ENCODE measurements at places on chromosomes 12 and 14. TPM values are rescaled to one million over a fixed set of nuclear protein-coding genes. Genes with fewer than 3 reads are reported as not detected.

DNA sequence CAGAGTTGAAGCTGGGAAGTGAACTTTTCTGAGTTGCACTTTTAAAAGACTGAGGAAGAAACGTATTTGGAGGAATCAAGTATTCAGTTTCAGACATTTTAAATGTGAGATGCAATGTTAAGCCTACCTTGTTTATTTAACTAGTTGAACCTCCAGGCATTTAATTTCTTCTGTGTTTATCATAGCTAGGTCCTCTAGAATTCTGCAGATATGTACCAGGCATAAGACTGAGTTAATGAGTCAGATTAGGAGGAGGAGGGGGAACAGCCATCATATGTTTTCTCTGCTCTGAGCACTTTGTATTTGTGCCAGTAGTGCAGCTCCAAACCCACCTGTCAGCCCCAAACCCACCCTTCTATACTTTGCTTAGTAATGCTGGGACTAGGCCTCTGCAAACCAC, 16.4 kb upstream of the SAMD4A start:
- no peak for DNase-seq

DNA sequence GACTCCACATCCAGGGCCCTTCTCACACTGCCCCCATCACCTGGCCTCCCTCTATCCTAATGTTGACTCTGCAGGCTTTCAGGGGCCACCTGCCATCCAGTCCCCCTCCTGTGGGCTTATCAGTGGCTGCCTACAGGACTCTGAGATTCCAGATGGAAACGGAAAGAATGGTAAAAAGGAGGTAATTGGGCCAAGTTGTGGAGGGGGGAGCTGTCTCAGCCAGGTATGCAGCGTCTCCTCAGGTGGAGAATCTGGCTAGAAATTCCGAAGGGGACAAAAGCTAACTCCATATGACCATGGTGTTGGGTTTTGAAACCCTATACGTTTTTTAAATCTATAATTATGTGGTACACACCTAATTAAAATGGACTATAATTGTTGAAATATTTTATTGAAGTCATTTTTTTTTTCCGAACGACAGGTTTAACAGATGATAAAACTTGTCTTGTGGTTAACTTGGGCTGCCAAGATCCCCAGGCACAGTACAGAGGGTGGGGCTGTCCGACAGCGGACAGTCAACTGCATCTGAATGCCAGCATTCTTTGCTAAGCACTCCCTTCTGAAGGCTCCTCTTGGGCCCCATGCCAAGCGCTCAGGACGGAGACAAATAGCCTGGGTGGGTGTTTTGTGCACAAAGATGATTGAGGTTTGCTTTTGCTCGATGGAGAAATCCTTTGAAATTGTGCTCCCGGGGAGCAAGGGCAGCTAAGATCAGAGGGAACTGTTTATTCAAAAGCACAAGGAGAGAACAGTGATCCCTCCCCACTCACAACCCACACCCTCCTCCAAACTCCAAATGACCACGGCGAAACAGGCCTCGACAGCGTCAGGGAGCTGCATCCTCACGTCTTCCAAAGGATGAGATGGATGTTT, 365.6 kb downstream of the BCL11B start:
- no peak for DNase-seq

DNA sequence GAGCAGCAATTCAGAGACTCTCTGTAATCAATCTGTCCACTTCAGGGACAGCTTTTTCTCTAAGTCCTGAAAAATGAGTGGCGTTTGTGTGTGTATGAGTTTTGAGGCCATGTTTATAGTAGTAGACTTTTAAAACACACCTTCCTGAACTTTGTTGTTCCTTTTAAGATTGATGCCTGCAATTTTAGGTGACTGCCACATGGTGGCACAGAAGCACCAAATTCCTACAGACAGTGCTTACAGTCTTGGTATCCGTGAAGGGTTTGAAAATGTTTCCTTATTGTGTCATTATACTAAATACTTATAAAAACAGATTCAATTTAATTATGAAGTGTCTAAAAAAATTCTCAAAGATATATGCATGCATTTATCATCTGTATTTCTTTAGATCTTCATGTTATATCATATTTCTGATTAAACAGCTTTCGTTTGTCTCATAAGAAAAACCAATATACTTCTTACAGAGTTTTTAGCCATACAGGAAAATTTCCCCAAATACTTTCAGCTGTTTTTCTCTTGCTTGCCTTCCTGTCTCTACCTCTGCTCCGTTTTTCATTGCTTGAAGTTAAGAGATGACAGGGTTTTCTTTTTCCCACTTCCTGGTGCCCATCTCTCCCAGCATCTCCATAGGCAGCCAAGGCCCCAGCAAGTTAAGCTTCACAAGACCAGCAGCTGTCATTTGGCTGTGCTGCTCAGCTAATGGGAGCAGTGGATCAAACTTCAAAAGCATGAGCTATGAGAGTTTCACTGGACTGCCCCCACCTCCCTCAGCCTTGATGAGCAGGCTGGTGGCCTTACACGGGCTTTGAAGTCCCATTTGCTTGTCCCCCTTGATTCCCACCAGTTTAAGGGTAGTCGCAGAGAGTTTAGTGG, 259.6 kb downstream of the AKAP6 start:
- DNase-seq, result peak; percentile 54

GRCh38 chr12:24701343-24701742, 247.6 kb downstream of the BCAT1 start:
- no peak for DNase-seq

DNA sequence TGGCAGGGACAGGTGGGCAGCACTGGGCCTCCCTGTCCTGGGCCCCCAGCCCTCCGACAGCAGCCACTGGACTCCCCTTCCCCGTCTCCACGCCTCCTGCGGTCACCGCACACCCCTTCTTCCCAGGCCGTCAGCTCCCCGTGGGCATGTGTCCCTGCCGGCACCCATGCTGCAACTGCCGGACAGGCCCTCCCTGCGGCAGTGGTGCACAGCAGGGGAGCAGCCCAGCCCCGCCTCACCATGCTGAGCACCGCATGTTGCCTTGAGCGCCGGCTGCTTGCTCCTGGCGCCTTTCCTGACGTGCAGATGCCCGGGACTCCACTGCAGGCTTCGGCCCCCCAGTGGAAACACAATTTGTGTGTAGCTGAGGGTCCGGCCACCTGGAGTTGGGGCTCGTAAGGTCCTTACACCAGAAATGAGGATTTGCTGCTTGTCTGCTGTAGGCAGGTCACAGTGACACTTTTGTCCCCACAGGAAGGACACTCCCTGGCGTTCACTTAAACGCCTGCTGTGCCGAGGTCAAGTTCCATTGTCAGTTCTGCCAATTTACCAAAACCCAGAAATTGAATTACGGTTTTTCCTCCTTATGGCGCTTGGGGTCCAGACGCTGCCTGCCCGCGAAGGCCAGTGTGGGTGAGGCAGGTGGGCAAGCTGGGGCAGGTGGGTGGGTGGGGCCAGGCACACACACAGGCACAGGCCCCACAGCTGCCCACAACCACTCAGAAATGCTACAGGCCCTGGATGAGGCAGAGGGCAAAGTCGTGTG, 28.2 kb upstream of the MMP17 start:
- no peak for DNase-seq

KLRK1 gene
- total RNA-seq, result 0.40 TPM

GRCh38 chr14:86915406-86915805, 1077.6 kb downstream of the GALC start:
- no peak for DNase-seq

DNA sequence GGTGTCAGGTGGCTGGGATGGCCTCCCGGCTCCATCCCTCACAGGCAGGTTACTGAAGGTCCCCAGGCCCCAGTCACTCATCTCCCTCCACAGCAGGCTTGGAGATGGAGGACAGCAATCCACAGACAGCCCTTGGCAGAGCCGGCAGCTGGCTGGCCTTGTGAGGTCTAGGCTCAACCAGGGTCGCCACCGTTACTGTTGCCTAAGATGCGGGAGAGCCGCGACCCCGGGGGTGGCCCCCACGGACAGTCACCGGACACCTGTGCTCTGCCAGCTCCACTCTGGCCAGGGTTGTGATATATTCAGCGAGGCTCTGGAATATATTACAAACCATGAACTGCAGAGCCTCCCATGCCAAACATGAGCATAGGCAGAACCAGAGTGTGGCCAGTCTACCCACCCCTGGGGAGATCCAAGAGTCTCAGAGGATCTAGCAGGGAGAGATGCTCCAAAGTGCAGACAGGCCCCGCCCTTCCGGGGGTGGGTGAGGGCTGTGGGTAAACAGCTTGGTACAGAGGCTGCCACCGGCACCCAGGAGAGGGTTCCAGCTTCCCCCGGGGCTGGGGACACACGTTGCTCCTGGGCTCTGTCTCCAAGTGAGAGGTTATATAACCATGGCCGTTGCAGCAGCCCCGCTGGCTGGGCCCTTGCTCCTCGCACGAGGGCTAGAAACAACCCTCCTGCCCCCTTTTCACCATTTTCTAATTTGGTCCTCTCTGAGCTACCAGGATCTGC, 55.9 kb upstream of the DIO3 start:
- DNase-seq, result no peak

DNA sequence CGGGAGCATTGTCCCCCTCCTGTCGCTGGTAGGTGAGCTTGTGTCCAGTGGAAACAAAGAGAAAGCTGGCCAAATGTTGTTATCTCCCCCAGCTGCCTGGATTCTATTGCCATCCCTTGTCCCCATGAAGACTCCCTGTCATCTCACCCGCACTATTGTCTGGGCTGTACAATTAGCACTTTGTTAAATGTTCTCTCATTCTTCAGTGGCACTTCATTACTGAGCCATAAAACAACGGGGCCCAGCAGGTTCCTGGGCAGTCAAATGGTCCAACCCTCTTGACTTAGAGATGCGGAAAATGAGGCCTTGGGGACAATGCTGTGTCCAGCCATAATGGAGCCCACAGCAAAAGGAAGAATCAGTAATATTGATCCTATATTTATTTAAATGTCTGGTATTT, 13.2 kb upstream of the COL2A1 start:
- no peak for DNase-seq

- peak; percentile 80 for DNase-seq
Measured at GRCh38 chr14:93007225-93007997, 84.5 kb downstream of the CHGA start.

GRCh38 chr12:13368431-13368830, 171.9 kb downstream of the EMP1 start:
- no peak for DNase-seq

DNA sequence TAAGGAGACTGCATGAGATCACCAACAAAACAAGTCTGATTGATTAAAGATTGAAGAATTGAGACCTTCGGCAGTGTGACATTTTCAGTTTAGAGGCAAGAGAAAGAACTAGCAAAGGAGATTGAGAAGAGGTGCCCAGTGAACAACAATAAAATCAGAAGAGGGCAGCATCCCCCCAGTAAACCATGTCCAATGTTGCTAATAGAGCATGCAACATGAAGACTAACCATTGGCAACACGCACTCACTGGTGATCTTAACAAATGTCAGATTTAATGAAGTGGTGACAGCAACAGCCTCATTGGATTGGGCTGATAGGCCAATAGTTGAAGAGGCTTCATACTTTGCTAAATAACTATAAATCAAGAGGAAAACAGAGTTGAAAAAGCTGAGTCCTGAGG, 20.7 kb upstream of the TAS2R14 start:
- no peak for DNase-seq

NUAK1 gene
- 6.0 TPM for total RNA-seq

GRCh38 chr14:68510201-68511128, 282.4 kb downstream of the ZFP36L1 start:
- no peak for DNase-seq

ACSS3 gene
- 6.8 TPM for total RNA-seq

PLEKHG7 gene
- not detected for total RNA-seq

GRCh38 chr12:125742413-125742812, 677.2 kb downstream of the AACS start:
- DNase-seq, result no peak

DNA sequence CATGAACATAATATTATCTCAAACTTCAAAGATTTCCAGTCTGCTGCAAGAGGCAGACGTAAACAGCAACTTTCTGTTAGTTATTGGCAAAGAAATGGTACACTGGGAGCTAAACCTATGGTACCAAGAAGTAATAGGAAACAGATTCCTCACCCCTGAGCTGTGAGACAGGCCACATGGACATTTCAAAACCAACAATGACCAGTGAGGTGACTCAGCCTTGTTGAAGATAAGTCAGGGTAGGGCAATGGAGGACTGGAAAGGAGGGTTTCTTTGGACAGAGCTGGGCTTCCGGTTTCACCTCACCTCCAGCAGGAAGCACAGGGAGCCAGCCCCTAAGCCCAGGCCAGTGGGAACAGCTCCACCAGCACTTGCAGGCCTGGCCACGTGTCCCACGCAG, 1320.5 kb downstream of the AACS start:
- DNase-seq, result peak; percentile 64

DNA sequence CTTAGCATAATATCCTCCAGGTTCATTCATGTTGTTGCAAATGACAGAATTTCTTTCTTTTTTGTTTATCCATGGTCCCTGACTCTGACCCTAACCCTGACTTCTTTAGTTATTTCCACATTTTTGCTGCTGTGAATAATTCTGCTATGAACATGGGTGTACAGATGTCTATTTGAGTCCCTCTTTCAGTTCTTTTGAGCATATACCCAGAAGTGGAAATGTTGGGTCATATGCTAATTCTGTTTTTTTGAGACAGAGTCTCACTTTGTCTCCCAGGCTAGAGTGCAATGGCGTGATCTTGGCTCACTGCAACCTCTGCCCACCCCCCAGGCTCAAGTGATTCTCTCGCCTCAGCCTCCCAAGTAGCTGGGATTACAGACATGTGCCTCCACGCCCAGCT, 33.1 kb downstream of the KNTC1 start:
- DNase-seq, result no peak

NYNRIN gene
- total RNA-seq, result 0.06 TPM

DNA sequence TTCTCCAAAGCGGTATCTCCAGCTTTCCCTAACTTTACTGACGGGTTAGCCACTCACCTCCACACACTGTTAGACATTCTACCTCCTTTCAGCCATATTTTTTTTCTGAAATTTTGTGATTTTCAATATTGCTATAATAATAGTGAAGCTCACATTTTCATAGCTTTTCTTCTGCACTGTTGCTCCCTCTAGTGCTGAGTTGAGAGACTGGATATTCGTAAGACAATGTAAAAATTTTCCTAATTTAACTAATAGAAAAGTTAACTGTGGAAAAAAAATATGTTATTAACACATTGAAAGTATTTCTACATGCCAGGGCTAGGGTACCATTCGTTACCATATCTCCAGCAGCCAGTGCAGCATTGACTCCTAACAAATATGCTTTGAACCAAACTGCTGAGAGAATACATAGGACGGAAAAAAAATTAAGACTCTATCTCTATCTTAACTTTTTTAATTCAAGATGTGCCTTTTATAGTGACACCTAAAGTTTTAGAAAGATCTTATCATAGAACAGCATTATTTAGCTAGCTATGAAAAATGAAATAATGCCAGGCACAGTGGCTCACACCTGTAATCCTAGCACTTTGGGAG, 48.7 kb upstream of the ABCC9 start:
- peak; percentile 34 for DNase-seq

KRT81 gene
- 0.11 TPM for total RNA-seq

HOTAIR gene
- total RNA-seq, result 7.0 TPM

WSCD2 gene
- not detected for total RNA-seq

DNA sequence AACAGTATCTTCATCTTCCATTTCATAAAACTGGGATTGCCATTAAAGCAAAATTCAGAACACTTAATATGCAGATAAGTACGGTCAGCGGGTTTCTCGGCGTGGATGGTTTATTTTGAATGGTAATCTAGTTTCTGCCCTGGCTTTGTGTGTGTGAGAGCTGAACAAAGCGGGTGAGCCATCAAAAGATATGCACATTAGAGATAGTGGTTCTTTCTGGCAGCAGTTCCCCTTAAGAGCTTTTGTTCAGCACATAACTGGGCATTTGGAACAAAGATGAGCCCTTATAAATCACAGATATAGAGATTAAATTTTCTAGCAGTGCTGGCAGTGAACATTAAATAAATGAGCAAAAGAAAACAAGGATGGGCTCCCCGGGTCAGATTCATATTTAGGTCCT, 207.5 kb downstream of the CALM1 start:
- no peak for DNase-seq

PRB2 gene
- total RNA-seq, result not detected

- DNase-seq, result peak; percentile 44
Measured at GRCh38 chr12:90543841-90544240, 411.1 kb downstream of the CCER1 start.
